ENCODE measurements at places on chromosomes 4 and X.

DNA sequence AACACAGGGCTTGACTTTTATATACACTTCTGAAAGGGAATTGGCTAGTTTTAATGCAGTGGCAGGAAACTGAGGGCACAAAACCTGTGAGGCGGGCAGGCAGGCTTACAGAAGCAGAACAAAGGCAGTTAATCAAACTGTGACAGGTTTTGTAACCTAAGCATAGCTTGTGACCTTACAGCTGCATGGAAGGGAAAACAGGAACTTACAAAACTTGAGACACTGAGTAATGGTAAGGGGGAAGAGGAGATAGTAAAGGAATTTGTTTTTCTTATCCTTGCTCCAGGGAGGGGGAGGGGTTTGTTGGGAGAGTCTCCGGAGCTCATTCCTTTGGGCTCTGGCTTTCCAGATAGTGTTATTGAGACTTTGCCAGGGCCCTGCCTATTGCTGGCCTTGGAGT is 55.6 kb downstream of the SLITRK4 start:
- DNase-seq = no peak

DNA sequence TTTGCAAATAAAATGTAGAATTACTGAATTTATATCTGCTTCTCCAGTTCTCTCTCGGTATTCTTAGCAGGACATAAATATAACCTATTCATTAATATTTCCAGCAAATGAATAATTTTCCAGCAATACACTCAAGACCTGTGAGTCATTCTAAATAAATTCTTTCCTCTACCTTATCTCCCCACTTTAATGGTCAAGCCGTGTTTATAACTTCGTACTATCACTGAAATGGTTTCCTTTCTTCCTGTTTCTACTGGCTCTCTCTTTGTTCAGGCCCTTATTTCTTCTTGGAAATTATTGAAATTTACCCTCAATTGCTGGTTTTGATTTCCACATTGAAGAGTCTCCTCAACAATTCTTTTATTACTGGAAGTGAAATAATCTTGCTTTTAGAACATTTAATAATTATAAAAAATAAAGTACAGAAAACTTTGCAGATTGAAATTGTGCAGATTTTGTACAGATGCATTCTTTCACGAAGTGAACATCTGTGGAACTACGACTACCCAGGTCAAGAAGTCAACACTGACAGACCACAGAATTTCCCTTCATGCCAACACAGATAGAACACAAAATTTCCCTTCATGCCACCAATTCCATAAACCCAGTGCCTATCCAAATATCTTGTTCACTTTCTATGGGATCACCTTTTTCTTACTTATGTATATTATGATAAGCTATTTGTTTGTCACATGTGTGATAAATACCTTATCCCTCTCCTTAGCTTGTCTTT is 205.7 kb downstream of the FAT4 start:
- DNase-seq = no peak

DNA sequence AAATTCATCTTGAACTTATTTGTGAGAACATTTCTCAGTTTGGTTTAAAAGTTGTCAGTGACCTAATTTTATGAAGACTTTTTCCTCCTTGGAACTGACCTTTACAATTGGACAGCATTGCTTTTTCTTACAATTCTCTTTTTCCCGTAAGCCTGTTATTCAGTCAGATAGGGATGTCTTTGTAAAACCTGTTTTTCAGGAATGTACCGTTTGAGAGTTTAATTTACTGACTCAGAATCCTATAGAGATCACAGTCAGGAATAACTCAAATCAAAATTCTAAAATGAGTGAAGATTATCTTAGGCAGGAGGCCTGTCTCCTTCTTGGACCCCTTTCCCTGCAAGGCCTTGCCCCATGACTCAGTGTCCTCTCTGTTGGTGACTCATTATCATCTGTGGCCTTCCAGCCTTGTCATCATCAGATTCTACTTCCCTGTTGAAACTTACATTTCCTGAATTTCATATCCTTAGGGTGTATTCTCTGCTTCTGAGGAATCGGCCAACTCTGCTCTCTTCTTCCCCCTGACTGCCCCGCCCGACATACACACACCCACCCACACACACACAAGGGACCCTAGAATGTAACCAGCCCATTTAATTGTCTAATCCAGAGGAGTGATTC is 99.8 kb downstream of the ARHGAP10 start:
- peak; percentile 49 for DNase-seq

DNA sequence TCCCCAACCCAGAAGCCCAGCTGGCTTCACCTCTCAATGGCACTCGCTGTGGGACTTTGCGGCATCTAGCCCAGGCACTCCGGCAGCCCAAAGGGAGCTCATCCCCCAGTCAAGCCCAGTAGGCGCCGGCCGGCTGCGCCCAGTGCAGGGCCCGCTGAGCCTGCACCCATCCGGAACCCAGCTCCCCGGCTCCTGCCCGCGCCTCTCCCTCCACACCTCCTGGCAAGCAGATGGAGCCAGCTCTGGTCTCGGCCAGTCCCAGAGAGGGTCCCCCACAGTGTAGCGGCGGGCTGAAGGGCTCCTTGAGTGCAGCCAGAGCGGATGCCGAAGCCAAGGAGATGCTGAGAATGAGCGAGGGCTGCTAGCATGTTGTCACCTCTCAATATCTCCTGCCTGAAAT is 116.8 kb upstream of the UGT8 start:
- no peak for DNase-seq

DNA sequence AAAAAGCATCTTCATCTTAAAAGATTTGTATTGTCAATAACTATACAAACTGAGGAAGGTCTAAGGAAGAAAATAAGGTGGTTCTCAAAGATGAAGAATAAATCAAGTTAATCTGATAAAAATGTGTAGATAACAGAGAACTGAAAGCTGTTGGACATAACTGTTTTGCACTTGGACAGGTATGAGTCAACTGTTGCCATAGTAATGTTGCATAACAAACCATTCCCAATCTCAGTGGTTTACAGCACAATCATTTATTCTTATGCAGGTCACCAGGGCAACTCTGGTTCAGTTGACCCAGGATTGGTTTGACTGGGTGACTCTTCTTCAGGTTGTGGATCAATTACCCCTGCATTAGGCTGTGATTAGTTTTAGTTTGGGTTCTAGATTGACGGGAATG is 2197.7 kb downstream of the ARAP2 start:
- DNase-seq = peak; percentile 37

- DNase-seq = no peak
Observed at GRCh38 chrX:65681810-65682209, 14.4 kb downstream of the MSN start.

GRCh38 chr4:112979881-112980421 is 69.5 kb upstream of the ANK2 start:
- DNase-seq = no peak

GRCh38 chr4:172826861-172827260 is 341.8 kb upstream of the GALNT7 start:
- no peak for DNase-seq

GRCh38 chrX:50815120-50815519 is 1.1 kb upstream of the SHROOM4 start:
- no peak for DNase-seq

- DNase-seq = no peak
Observed at GRCh38 chr4:29852537-29852936, 867.6 kb upstream of the PCDH7 start.

- no peak for DNase-seq
Observed at GRCh38 chrX:129634541-129634940, 20.2 kb downstream of the APLN start.

- no peak for DNase-seq
Observed at GRCh38 chr4:77465271-77465670, 140.3 kb upstream of the CXCL13 start.

GRCh38 chr4:2408401-2408958 is 10.0 kb downstream of the ZFYVE28 start:
- no peak for DNase-seq

DNA sequence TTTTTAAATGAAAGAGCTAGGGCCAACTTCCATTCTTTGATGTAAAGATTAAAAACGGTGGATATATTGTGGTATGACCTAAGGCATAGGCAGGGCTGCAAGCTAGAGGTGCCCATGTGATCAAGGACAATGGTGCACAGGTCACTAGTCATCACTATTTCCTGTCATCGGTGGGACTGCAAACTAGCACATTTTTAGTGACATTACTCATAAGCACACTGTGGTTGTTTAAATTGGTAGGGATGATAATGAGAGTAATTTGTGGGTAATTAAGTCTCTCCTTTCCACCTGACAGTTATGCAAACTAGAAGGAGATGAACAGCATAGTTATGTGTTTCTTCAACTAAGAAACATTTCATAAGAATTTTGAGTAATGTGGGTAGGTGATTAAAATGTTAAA is 85.4 kb downstream of the GPRIN3 start:
- DNase-seq = peak; percentile 13

- DNase-seq = no peak
Observed at GRCh38 chr4:98639523-98639922, 18.9 kb downstream of the TSPAN5 start.

- DNase-seq = no peak
Observed at GRCh38 chr4:73944061-73944875, 37.6 kb downstream of the PF4 start.

GRCh38 chr4:52560844-52561280 is 98.2 kb downstream of the USP46 start:
- no peak for DNase-seq

- DNase-seq = no peak
Observed at GRCh38 chr4:30862196-30862595, 142.0 kb downstream of the PCDH7 start.

DNA sequence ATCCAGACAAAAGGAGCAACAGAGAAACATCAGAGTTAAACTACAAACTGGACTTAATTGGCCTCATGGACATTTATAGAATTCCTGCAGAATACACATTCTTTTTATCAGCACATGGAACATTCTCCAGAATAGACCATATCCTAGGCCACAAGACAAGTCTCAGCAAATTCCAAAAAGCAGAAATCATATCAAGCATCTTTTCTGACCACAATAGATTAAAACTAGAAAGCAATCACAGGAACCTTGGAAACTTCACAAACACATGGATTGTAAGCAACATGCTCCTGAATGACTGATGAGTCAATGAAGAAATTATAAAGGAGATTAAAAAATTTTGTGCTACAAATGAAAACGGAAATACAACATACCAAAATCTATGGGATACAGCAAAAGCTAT is 526.7 kb downstream of the PCDH7 start:
- no peak for DNase-seq

DNA sequence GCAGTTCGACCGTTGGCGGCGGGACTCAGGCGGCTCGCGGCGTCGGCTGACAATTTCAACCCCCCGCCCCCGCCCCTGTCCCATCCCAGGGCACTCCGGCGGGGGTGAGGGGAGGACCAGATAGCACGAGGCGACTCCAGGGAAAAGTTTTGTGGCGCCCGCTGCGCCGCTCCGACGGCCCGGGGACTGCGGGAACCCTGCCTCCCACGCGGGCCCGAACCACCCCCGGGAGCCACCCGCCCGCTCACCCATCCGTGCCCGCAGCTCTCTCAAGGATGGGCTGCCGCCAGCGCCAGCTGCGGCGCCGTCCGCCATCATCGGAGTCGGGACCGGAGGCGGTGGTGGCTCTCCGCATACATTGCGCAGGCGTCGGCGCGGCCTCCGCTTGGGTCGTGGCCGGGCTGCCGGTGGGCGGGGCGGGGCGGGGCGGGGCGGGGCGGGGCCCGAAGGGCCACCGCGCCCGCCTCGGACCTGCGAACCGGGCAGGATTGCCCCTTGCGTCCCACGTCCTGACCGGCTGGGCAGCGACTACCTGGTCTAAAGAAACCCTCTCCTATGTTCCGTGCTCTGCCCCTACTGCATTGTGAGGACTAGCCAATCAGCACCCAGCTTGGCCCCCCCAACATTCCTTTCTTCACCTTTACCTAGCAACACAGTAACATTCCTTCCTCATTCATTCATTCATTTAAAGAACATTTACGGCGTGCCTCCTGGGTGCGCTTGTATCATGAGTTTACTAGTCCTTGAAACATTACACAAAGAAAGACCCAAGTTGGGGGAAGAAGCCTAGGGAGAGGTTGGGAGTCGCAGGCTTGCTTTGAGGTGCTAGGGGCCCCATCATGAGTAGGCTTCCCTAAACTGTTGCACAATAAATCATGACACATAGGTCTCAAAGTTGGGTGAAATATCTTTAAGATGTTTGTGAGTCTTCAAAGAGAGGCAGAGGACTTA is at the start of gene MAP7D3:
Gene MAP7D3, minus strand, starts transcription at position 360 of the 951 bp plus-strand sequence. Its CDS starts 42 bp downstream, at position 318.
- peak; percentile 44 for DNase-seq

DNA sequence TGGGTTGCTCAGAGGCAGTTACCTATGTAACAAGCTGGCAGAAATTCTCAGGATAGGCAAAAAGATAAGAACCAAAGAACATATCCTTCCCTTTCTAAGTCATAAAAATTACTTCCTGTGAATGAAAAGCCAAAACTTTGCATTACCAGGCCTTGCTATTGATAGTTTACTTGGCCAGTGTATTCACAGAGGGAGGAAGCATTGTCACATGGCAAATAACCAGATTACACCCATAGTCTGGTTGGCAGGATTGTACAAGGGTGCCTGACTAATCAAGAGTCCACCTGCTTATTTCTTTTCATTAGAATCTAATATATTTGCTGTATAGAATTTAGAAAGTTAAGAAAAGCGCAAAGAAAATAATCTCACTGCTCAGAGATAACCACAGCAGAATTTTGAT is 14.1 kb downstream of the XIAP start:
- no peak for DNase-seq

GRCh38 chrX:104282166-104282725 is 27.5 kb upstream of the ESX1 start:
- DNase-seq = no peak

DNA sequence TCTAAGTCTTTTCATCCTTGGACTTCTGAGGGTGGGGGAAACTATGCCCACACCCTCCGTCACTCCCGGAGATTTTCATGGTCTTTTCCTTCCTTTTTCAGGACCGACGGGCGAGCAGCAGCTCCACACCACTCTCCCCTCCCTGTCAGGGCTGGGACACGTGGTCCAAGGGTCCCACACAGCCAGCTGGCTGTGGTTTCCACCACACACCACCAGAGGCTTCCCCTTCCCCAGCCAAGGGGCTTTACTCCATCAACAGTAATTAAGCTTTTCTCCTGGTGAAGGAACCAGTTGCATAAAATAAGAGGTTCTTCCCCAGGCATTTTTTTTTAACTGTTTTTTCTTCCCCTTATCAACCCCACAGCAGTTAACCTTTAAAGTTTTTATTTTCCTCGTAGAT is 453.9 kb downstream of the GPAT3 start:
- no peak for DNase-seq

DNA sequence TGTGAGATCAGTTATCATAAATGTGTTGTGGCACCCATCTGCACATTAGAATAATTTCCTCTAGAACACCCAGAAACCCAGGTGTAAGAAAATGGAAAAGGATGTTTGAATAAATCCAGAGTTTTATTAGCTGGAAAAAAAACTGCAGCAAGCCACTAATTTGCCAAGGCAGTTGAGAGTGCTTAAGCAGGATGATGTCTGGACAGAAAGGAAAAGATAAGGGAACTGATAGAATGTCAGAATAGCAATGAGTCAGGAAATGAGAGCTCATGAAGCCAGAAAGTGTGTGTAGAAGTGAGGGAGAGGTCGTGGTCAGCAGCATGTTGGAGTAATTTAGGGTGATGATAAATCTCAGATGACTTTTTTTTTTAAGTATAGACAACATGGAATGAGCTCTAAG is 15.2 kb upstream of the NEUROG2 start:
- no peak for DNase-seq
